ENCODE measurements at places on chromosomes 6 and 20.

GRCh38 chr6:43968110-43968965, 158.9 kb downstream of the MRPL14 start:
- no peak for DNase-seq

GRCh38 chr6:34593701-34594100, 37.6 kb upstream of the SPDEF start:
- DNase-seq: no peak

- no peak for DNase-seq
These were observed 117.0 kb downstream of the MAP3K7 start for GRCh38 chr6:90469906-90470305.

DNA sequence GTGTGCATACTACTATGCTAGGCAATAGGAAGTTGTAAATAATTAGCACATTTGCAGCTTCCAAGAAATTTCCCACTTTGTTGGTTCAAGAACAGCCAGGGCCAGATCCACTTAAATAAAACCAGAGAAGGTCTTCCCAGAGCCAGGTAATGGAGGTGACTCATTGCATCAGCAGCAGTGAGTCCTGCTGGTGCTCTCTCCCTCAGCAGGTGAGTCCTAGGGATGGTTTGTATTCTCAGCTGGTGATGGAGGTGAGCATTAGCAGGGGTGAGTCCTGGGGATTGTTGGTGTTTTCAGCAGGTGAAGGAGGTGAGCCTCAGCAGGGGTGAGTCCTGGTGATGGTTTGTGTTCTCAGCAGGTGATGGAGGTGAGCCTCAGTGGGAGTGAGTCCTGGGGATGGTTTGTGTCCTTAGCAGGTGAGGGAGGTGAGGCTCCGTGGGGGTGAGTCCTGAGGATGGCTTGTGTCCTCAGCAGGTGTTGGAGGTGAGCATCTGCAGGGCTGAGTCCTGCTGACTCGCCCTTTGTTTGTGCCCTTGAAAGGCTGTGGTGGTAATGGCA, 232.8 kb upstream of the EXOC2 start:
- DNase-seq: no peak

GRCh38 chr6:42049116-42049809, 1.1 kb upstream of the TAF8 start:
- DNase-seq: no peak

- DNase-seq: no peak
These were observed 223.7 kb upstream of the TSHZ2 start for GRCh38 chr20:52748285-52748932.

DNA sequence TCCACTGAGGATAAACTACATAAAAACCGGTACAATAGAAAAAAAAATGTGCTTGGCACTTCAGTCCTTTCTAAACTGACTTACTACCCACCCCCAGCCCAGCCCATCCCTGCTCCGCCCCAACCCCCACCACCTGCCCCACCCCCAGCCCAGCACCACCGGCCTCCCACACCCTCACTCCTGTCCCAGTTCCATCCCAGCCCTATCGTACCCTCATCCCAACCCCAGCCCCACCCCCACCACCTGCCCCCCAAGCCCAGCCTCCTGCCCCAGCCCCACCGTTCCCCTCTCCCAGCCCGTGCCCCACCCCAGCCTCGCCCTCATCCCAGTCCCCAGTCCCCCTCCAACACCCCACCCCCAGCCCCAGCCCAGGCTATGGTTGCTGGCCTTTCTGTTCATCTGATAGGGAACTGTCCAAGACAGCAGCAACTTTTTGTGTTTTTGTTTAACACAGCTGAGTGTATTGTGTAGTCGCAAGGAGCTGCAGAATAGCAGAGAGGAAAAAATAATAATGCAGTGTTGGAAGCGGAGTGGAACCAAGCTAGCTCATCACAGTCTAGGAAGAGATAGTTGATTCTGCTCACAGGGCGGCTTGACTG, 61.9 kb downstream of the SASH1 start:
- no peak for DNase-seq

Data from caudate nucleus (tissue), 63 donors.